ENCODE measurements at places on chromosomes 6 and 20.

DNA sequence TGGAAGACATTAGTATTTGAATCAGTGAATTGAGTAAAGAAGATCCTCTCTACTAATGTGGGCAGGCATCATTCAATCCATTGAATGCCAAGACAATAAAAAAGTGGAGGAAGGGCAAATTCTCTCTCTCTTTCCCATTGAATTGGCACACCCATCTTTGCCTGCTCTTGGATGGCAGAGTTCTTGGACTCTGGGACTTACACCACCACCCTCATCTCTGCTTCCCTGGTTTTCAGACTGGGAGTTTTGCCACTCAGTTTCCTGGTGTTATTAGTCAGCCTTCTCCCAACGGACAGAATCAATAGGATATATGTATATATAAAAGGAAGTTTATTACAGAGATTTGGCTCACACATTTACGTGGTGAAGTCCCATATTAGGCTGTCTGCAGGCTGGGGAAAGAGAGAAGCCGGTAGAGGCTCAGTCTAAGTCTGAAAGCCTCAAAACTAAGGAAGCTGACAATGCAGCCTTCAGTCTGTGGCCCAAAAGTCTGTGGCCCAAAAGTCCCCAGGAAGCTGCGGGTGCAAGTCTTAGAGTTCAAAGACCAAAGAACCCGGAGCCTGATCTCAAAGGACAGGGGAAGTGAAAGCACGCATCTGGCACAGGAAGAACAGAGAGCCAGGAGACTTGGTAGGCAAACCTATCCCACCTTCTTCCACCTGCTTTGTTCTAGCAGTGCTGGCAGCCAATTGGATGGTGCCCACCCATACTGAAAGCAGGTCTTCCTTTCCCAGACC lies 64.4 kb downstream of the SMPDL3A start:
- no peak for DNase-seq

DNA sequence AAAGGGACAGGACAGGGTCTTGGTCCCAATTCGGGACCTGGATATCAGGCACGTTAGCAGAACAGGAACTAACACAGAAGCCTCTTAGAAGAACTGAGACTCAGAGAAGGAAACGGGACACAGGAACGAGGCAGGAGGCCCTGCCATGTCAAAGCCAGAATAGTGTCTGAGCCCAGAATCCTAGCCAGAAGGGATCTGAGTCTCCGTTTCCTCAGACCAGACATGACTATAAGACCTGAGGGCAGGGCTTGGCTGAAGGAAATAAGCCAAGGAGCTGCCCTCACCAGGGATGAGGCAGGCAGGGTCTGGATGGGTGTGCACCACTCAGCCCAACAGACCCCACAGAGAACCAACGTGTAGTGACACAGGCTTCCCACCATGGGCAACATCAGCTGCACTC lies 40.3 kb downstream of the TRERF1 start:
- no peak for DNase-seq

DNA sequence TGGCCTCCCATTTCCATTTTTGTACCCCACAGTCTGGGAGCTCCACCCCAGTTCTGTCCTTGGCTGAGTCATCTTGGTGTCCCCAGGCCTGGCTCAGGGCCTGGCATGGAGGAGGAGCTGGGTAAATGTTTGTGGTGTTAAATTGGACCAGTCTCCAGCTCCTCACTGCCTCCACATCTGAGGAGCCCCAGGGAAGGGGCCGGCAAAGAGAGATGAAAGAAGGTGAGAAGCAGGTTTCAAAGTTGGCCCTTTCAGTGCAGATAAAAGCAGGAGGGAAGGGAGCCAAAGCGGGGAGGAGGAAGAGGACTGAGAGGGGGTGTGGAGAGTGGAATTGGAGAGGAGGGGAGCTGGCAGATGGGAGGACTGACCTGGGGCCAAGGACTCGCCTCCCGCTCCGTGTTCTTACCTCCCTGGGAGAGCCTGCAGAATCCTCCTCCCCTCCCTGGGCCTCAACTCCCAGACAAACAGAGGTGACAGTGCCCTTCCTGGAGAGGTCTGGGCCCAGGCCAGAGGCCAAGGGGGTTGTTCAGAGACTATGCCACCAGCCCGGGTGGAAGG lies 89.0 kb downstream of the CD40 start:
- no peak for DNase-seq

DNA sequence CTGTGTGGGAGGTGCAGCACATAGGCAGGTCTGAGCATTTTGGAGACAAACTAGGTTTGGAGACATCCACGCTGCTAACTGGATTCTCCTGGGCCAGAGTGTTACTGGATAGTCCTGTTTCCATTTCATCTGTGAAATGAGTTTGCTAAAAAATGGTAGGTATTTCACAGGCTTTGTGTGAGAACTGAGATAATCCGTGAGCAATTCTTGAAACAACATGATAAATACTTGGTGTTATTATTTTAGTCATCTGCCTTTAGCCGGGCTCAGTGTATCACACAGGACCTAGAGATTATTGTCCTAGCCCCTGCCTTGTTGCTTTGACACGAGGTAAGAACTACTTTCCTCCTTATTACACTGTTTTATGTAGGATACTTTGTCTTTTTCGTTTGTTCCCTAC lies 63.0 kb downstream of the PRR18 start:
- no peak for DNase-seq

GRCh38 chr6:156519940-156520339 lies 257.2 kb upstream of the ARID1B start:
- no peak for DNase-seq

DNA sequence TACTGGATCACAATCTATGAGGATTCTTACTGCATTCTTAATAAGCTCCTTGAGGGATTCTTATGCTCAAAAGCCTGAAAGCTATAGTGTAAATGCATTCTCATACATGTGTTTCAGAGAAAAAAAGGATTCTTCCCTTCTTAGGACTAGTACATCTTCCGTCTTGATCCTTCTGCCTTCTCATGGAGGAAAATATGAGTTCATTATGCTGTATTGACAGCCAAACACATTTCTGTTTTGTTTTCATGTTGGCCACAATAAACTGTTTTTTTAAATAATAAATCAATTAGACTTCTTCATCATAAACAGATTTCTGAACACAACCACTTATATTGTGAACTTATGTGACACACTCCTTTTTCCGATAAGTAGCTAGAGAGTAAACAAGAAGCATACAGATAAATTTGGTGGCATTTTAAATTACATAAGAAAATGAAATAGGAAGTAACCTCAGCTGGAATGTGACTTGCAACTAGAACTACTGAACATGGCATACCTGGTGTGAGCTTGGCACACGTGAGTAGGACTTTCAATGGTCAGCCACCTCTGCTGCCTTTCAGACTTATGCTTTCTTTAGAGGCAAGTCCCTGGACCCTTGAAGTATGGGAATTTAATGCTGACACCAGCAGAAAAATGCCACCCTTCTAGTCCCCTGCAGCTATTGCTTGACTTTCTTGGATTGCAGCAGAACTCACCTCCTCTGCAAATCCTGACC lies 350.4 kb downstream of the BCKDHB start:
- no peak for DNase-seq

- no peak for DNase-seq
Measured at GRCh38 chr6:127811900-127812570, 88.8 kb downstream of the THEMIS start.

- peak; percentile 59 for DNase-seq
Measured at GRCh38 chr20:2751878-2752566, 48.4 kb downstream of the CPXM1 start.

DNA sequence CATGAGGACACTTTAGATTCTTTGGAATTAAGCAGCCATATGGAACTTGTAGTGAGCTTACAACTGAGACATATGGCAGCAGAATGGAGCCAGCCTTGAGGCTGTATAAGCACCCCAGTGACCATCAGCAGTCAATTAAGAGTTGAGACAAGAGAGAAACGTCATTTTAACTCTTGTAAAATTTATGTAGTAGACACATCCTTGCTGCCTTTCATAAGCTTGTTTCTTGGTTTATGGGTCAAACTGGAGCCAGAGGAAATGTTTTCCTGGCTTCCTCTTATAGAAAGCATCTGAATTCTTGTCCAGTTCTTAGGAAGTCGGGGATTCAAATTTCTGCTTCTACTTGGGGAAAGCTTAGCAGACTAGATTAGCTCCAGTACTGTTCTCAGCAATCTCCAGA lies 745.1 kb upstream of the MARCKS start:
- no peak for DNase-seq

DNA sequence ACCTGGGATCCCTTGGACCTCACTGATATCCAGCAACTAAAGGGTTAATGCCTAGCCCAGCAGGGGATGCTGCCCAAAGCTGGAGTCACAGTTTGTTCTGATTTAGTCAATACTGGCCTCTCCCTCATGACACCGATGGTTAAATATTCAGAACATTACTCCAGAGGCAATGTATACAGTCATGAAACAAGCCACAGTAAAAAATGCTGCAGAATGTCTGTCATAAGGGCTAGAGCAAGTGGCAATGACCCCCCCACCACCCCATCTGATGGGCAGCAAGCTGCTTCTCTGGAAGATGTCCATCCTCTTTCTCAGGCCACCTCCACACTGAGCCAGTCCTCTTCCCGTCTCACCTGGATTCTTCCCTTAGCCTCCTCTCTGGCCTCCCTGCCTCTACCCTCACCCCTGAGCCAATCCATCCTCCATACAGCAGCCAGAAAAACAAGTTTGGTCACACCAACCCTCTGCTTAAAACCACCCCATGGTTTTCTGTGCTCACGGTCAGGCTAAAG lies 99.0 kb upstream of the KCNG1 start:
- no peak for DNase-seq

DNA sequence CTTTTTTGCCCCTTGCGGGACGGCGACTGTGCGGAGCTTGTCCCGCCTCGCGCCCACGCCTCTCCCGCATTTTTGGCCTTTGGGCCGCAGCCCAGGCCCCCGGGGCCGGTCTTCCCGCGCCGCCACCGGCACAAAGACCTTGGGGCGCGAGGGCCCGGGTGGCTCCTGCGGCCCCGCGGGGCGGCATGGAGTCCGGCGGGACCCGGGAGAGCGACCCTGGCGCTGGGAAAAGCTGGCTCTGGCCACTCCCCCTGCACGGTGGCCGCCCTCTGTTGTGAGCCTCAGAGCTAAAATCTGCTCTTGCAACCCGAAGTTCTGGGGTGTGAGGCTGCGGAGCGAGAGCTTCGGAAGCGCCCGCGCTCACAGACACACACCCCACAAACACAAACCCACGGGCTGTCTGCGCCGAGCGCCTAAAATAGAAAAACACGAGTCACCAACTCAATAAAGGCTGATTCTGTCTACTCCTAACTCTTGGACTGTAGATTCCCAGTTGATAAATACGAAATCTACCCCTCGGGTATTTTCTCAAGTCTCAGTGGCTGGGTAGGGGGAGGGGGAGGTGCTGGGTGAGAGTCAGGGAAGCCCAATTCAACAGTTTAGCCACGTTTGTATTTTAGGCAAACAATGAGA lies 496 bp upstream of the BEND3 start:
- peak; percentile 16 for DNase-seq

DNA sequence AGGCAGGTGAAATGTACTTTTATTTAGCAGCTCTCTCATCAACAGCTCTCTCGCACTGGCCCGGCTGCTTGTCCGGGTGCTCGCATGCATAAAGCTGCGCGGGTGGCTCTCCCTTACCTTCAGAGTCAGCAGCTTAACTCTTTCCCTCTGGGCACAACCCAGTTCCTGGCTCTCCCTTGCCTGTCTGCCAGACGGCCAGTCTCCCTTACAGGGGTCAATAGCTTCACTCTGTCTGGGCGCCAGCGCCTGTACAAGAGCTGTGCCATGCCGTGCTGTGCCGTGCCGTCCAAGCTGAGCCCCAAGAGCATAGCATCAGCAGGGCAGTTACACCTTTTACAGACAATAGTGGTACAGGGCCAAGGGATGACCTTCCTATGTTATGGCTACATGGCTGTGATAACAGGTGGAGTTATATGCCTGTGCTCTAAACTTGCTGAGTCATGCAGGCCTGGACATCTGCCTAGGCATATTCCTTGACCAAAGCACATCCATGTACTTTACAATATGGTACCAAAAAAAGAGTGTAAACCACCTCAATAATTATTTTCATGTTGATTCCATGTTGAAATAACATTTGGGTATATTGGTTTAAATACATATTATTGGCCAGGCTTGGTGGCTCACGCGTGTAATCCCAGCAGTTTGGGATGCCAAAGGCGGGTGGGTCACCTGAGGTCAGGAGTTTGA lies 47.9 kb downstream of the BLTP3A start:
- DNase-seq, result no peak

DNA sequence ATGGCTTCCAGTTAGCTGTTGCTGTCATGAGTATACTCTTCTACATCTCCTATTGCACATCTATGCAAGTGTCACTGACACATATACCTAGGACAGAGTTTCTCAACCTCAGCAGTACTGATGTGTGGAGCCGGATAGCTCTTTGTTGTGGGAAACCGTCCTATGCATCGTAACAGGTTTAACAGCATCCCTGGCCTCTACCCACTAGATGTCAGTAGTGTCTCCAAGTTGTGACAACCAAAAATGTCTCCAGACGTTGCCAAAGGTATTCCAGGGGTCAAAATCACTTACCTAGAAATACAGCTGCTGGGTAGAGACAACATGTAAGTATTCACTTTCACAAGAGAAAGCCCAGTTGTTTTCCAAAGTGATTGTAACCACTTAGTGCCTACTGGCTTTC lies 637.6 kb downstream of the RNF144B start:
- DNase-seq, result no peak

DNA sequence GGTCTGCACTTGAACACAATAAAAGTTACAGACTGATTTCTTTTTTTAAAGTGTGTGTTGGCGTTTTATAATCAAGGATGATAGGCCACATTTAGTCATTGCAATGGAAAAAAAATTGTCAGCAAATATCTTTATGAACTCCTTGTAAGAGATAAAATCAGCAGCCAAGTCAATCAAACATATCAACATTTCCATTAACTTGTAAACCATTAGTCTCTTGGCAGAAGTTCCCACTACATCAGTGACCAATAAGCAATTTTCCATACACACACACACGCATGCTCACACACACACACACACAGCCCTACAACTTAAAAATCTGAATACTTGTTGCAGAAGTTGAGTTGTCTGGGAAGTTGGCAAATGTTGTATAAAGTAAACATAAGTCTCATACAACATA lies 315.9 kb upstream of the KCNQ5 start:
- DNase-seq, result no peak

DNA sequence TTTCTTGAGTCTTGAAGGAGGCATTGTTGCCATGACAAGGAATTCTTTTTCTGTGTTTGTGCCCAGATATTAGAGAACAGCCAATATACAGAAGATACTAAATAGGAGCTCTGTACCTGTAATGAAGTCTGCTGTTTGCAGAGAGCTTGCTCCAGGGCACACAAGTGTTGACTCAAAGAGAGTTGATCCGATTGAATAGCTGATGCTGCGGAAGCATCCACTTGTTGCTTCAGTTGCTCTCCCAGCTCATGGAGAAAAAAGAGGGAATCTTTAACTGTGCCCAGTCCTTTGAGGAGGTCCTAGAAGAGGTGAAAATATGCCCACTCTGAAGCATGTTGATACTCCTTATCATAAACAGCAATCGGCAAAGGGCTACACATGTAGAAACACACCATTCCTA lies 411.4 kb downstream of the ESR1 start:
- no peak for DNase-seq

GRCh38 chr6:48087448-48087847 lies 23.5 kb downstream of the PTCHD4 start:
- DNase-seq, result no peak

GRCh38 chr20:63829603-63829944 lies 1.5 kb downstream of the ZBTB46 start:
- DNase-seq, result no peak
